ENCODE measurements at places on chromosomes 5 and 9. TPM values are rescaled to one million over a fixed set of nuclear protein-coding genes. Genes with fewer than 3 reads are reported as not detected.

RNF183 gene
- 0.23 TPM for total RNA-seq

GRCh38 chr9:105432247-105432842 is 15.5 kb upstream of the FSD1L start:
- no peak overlapping the region for H3K27ac ChIP-seq
- peaks cover 2% of the 10 kb centered on the region for H3K27me3 ChIP-seq
- H3K4me3 ChIP-seq = no peak overlapping the region
- no peak for DNase-seq
- no peaks in the 10 kb centered on the region for H3K36me3 ChIP-seq
- no peaks in the 10 kb centered on the region for H3K4me1 ChIP-seq

GRCh38 chr9:97943308-97943855 is 5.4 kb upstream of the HEMGN start:
- no peaks in the 10 kb centered on the region for H3K27me3 ChIP-seq
- peaks cover 7% of the 10 kb centered on the region for H3K4me1 ChIP-seq
- DNase-seq = no peak
- H3K4me3 ChIP-seq = no peak overlapping the region

- H3K27ac ChIP-seq = no peak overlapping the region
- no peaks in the 10 kb centered on the region for H3K36me3 ChIP-seq
- no peak for DNase-seq
- no peaks in the 10 kb centered on the region for H3K27me3 ChIP-seq
- no peak overlapping the region for H3K4me3 ChIP-seq
- no peaks in the 10 kb centered on the region for H3K4me1 ChIP-seq
Observed at GRCh38 chr5:91345461-91345860, 37.7 kb downstream of the ARRDC3 start.

DNA sequence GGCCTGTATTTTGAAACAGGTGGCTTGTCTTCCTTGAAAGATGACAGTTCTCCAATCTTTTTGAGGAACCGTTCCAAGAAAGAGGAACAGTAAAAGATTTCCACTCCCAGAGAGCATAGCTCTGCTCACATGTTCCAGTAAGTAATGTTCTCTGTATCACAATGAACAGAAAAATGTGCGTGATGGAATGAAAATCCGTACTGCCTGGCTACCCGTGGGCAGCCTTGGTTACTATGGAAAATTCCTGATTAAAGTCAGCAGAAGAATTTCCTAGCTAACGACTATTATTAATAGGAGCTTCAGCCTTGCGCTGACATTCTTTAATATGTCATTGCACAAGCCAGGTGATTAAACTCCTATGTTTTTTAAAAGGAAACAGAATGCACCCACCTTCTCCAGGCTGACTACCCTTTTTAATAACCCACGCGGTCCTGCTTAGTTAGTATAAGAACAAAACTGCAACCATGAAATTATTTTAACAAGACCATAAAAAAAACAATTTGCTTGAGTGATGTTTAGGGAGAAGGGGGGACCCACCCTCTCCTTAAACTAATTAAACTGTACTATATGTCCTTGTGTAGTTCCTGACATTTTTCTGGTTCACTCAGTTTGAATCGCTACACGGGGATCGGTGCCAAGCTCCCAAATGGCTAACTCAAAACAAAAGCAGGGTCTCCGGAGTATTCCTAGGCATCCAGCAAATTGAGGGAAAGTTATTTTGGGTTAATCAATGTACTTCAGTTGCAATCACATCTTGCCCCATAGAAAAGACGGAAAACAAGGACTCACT is 54.8 kb upstream of the CPEB4 start:
- H3K36me3 ChIP-seq = no peaks in the 10 kb centered on the region
- H3K27me3 ChIP-seq = no peaks in the 10 kb centered on the region
- H3K4me1 ChIP-seq = peaks cover 24% of the 10 kb centered on the region
- DNase-seq = no peak

DNA sequence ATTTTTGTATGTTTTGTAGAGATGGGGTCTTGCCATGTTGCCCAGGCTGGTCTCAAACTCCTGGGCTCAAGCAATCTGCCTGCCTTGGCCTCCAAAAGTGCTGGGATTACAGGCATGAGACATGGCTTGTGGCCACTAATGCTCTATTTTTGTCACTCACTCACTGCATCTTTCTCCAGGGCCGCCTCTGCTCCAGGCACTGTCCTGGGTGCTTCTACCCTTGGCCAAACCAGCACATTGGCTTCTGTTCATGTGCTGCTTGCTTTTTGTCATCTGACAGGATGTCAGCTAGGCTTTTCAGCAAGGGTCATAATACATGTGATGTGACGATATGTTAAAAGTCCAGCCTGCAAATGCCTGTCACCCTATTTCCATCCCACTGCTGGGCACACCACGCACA is 3.2 kb downstream of the ODF2 start:
- H3K4me1 ChIP-seq = peaks cover 22% of the 10 kb centered on the region
- no peak overlapping the region for H3K27ac ChIP-seq
- no peaks in the 10 kb centered on the region for H3K27me3 ChIP-seq
- H3K4me3 ChIP-seq = no peak overlapping the region
- no peak for DNase-seq

DNA sequence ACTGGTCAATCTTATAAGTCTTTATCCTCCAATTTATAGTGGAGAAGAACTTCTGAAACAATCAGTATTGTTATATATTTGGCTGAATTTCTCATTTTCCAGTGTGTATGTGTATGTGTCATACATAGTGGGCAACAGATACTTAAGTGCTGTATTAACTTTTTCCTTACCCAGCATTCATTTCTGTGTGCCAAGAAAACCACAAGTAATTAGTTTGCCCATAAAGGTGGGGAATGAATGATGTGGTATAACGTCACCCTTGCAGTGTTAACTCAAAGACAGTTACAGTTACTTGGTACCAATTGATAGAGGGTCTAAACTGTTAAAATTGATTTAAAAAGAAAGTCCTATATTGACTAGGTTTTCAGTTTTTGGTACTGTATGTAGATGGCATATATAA is 2.0 kb downstream of the OGN start:
- no peak for DNase-seq
- H3K4me1 ChIP-seq = peaks cover 11% of the 10 kb centered on the region
- no peaks in the 10 kb centered on the region for H3K27me3 ChIP-seq
- no peak overlapping the region for H3K4me3 ChIP-seq
- H3K36me3 ChIP-seq = no peaks in the 10 kb centered on the region

SPATA9 gene
- total RNA-seq = not detected

GRM6 gene
- not detected for total RNA-seq

- H3K27me3 ChIP-seq = no peaks in the 10 kb centered on the region
- no peaks in the 10 kb centered on the region for H3K36me3 ChIP-seq
- H3K4me3 ChIP-seq = no peak overlapping the region
- DNase-seq = no peak
- no peak overlapping the region for H3K27ac ChIP-seq
Observed at GRCh38 chr5:117893211-117893610, 1095.1 kb downstream of the DTWD2 start.

TMEM174 gene
- total RNA-seq = not detected

DNA sequence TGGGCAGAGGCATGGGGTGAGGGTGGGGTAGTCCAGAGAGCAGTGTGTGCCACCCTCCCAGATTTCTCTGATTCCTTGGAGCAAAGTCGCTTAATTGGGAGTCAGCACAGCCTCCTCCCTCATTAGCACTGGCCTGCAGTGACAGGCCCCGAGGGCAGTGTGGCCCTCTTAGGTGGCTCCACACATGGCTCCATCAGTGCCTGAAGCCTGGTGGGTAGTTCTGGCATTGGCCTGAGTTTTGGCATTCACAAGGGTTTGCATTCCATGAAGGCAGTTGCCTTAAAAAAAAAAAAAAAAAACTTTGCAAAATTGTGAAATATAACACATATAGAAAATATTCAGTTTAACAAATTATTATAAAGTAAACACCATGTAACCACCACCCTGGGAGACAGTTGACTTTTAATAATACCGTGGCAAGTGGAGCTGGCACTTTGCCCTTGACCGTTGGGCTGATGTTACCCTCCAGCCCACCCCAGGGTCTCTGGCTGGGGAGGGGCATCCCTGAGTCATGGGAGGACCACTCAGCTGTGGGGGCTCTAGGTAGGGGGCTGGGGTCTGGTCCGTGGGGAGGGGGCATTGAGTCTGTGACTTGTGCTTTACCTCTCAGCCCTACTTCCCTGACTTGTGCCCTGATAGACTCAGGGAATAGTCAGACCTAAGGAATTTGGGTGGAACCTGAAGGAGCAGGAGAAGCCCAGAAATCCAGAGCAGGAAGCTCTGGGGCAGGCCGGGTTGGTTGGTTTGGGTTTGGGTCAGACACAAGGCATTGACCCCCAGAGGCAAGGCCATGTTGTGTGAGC is 51.3 kb upstream of the PITX1 start:
- H3K4me1 ChIP-seq = no peaks in the 10 kb centered on the region
- no peak for DNase-seq
- no peaks in the 10 kb centered on the region for H3K36me3 ChIP-seq

DNA sequence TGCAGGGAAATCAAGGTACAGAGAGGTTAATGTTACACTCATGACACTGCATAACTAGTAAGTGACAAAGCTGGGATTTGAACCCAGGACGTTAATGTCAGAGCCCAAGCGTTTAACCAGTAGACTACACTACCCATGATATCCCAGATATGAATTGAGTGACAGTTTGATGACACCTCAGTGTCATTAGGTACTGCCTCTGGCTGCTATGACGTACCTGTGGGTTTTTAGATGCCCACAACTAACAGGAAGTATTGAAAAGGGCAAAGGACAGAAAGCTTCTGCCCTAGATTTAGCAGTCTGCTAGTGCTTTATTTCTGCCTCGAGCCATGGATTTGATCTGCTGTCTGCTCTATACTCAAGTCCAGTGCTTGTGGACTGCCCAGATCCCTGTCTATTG is 56.2 kb downstream of the GLRA1 start:
- H3K27me3 ChIP-seq = no peaks in the 10 kb centered on the region
- no peak overlapping the region for H3K4me3 ChIP-seq
- no peak for DNase-seq
- no peaks in the 10 kb centered on the region for H3K4me1 ChIP-seq
- no peak overlapping the region for H3K27ac ChIP-seq

- H3K27me3 ChIP-seq = no peaks in the 10 kb centered on the region
- no peaks in the 10 kb centered on the region for H3K36me3 ChIP-seq
- H3K4me3 ChIP-seq = no peak overlapping the region
- no peak overlapping the region for H3K27ac ChIP-seq
- no peak for DNase-seq
Observed at GRCh38 chr9:123278361-123278760, 10.0 kb upstream of the STRBP start.

DNA sequence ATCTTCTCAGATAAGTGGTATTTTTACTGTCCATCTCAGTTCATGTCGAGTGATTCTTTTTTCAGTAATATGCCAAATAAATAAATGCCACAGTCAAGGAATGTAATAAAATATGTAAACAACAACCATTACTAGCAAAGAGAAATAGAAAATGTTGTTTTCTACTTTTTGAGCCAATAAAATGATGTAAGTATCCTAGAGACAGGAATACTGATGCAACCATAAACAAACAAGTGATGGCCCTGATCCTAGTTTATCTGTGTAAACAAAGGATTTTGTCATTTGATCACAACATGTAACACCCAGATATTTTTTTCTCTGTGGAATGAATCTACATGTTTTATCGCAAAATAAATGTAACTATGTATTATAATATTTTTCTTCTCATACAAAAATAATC is 1852.8 kb downstream of the EFNA5 start:
- H3K27me3 ChIP-seq = no peaks in the 10 kb centered on the region
- no peak overlapping the region for H3K4me3 ChIP-seq
- no peak overlapping the region for H3K27ac ChIP-seq
- H3K4me1 ChIP-seq = no peaks in the 10 kb centered on the region

AGXT2 gene
- not detected for total RNA-seq

DNA sequence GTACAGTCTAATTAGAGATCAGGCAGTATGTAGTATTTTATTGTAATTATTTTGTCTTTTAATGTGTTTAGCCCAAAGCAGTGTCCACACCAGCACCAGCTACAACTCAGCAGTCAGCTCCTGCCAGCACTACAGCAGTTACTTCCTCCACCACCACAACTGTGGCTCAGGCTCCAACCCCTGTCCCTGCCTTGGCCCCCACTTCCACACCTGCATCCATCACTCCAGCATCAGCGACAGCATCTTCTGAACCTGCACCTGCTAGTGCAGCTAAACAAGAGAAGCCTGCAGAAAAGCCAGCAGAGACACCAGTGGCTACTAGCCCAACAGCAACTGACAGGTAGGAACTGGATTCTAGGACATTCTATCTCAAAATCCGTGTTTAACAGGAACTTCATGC is 23.2 kb downstream of the RAD23B start:
- peaks cover 6% of the 10 kb centered on the region for H3K36me3 ChIP-seq
- H3K4me3 ChIP-seq = no peak overlapping the region
- peaks cover 56% of the 10 kb centered on the region for H3K4me1 ChIP-seq
- DNase-seq = no peak
- H3K27ac ChIP-seq = no peak overlapping the region

- H3K4me1 ChIP-seq = no peaks in the 10 kb centered on the region
- DNase-seq = no peak
- no peaks in the 10 kb centered on the region for H3K36me3 ChIP-seq
- H3K4me3 ChIP-seq = no peak overlapping the region
- H3K27me3 ChIP-seq = peaks cover 18% of the 10 kb centered on the region
- H3K27ac ChIP-seq = no peak overlapping the region
Observed at GRCh38 chr5:37849641-37850040, 9.8 kb upstream of the GDNF start.

DNA sequence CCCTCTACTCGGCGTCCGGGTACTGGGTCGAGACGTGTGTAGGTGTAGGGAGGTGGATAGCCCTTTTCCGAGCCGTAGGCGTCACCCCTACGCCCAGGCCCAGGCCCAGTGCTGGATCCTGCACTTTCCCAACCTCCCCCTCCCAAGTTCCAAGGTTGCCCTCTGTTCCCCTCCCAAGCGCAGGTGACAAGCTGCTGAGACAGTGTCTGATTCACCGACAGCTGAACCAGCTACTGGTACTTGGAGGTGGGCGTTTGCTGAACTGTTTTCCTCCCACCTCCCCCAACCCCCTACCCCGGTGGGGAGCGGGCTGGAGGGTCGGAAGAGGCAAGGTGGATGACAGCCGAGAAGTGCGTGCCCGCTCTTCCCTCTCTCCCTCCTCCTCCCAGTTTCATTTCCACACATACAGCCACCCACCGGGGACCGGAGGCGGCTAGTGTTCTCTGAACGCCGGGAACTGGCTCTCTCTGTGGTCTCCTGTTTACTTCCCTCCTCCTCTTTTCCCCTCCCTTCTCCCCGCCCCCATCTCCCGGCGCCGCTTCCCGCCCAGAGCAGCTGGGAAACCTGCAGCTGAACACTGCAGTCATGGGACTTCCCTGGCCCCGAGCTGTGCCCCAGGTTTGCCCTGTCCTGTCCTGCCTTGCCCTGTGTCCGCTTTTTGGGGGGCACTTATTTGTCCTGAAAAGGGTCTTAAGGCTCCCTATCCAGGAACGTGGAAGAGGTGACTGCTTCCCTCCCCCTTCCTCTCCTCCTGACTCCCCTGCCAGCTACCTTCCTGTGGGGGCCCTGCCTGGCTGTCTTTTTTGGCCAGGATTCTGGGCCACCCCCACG is 6.2 kb upstream of the KLF9 start:
- peak overlapping the region; percentile 98 for H3K27ac ChIP-seq
- H3K4me1 ChIP-seq = peaks cover 48% of the 10 kb centered on the region
- H3K36me3 ChIP-seq = no peaks in the 10 kb centered on the region
- peak overlapping the region; percentile 97 for H3K4me3 ChIP-seq

Data from naive thymus-derived CD8-positive, alpha-beta T cell (primary cell).